ENCODE measurements at places on chromosomes 7 and 10.

DNA sequence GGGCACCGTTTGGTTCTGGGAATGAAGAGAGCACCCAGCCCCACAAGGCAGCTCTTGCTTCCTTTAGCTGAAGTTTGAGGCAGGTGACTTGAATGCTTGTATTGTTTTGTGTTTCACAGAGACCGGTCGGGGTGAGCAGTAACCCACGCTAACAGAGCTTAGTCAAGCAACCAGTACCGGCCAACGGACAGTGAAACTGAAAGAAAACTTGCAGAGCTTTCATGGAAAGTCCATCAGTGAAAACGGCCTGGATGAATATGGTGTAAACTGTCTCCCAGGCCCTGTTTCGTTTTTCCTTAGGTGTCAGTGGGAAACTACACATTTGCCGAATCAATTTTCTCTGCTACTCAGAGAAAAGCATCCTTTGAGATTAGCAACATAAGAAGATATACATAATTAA, 101.1 kb downstream of the LYZL1 start:
- DNase-seq = no peak

DNA sequence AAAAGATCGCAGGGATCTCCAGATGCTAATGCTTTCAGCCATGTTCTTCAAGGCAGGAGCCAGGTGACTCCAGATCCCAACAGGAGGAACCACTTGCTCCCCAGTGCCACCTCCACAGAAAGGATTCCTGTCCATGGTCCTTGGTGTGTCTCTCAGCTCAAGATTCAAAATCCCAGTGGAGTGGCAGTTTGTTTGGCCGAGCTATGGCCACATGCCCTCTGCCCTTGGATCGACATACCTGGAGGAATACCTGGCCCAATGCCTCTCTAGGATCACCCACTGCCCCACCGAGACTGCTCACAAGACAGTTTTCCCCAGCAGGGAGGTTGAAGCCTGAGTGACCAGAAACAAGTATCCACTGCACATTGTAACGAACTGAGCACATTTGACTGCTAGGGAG, 3.9 kb upstream of the GPRIN2 start:
- DNase-seq = no peak

DNA sequence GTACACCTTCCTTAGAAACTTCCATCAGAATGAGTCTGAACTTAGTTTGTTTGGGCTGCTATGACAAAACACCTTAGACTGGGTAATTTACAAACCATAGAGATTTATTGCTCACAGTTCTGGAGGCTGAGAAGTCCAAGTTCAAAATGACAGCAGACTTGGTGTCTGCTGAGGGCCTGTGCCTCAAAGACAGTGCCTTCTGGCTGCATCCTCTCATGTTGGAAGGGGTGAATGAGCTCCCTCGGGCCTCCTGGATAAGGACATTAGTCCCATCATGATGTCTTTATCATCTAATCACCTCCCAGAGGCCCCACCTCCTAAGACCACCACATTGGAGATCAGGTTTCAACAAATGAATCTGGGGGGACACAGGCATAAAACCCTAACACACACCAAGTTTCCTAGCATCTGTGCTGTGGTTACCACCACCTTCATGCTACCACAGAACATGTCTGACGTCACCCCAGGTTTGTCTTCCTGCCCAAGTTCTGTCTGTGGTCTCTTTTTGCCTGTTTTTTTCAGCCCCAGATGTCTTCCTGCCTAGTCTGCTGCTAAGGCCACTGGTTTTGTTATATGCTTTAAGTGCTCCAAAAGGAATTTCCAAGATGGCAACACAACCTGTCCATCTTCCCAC, 150.9 kb upstream of the COBL start:
- no peak for DNase-seq

GRCh38 chr7:140426130-140426529, 22.3 kb downstream of the RAB19 start:
- no peak for DNase-seq

DNA sequence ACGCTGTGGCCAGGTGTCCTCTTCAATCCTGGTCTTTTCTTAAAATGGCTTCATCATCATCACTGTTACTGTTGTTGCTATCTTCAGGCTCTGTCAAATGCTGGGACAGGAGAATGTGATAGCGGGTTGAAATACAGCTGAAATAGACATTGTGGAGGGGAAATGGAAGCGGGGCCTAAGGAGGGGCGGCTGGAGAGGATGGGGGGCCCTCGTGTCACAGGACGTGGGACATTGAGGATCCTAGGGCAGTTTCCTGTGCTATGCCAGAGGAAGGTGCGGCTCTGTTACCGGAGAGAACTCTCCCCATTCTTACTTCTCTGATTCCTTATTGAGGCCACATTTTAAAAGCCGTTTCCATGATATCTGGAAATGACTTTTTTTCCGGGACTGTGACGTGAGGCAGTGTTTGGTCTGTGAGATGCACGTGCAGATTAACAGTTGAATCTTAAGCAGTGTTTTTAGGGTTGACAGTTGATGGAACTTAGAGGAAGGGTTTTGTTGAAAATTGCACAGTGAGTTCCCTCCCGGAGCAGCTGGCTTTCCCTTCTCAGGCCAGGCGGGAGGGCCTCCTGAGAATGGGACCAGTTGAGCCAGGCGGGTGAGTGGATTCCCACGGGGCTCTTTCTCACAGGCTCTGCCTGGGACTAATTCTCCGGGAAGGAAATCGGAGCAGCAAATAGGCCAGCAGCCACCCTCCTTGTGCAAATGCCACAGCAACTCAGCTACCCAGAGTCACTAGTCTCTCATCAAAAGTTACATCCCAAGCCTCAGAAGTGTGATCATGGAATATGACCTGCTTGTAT, 125.2 kb downstream of the TACC2 start:
- no peak for DNase-seq

DNA sequence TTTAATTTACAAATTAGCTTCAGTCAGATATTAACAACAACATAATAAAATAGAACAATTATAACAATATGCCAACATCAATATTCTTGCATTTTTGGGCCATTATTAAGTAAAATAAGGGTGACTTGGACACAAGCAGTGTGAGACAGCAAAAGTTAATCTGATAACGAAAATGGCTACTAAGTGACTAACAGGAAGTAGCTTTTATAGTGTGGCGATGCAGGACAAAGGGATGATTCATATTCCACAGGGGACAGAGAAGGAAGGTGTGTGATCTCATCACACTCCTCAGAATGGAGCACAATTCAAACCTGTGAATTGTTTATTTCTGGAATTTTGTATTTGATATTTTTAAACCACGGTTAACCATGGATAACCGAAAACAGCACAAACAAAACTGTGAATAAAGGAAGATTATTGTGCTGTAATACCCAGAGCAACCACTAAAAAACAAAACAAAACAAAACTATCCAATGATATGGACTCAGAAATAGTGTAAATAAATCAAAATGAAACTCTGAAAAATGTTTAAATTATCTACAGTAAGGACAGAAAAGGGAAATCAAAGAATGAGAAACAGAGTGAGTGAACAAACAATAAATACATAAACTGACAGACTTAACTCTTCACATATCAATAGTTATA, 66.9 kb upstream of the TFEC start:
- DNase-seq = no peak

GRCh38 chr7:81627536-81628287, 142.1 kb downstream of the HGF start:
- no peak for DNase-seq

GRCh38 chr7:55063061-55063460, 44.2 kb downstream of the EGFR start:
- DNase-seq = no peak

GRCh38 chr10:122662231-122662630, 37.4 kb downstream of the C10orf120 start:
- no peak for DNase-seq

GRCh38 chr7:36381056-36381455, 8.6 kb upstream of the ANLN start:
- no peak for DNase-seq

DNA sequence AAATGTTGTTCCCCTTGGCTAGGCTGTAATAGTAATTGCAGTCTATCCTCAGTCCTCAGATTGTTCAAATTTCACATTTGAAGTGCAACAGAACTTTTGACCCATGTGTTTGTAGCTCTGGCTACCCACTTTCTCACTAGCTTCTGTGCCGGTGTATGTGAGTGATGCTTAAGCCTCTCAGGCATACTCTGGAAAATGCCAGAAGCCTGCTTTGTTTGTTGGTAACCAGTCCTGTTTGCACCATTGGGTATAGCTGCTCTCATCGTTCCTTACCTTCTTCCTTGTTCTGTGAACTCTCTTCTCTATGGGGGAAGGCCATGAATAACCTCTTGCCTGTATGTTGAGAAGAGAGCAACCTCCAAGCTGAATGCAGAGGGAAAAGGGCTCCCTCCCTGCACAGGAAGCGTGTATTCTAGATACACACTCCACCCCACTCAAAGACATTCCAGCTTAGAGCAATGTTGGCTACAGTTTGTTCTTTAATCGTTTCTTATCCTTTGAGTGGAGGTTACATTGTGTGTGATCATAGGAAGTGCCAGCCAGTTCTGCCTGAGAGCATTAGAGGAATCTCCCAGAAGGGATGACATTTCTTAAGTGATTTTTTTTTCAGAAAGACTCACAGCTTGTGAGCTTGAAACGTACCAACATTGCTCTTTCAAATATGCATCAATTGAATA, 40.5 kb downstream of the C1QL3 start:
- DNase-seq = no peak

GRCh38 chr10:100341953-100342626, 4.9 kb upstream of the SCD start:
- no peak for DNase-seq

DNA sequence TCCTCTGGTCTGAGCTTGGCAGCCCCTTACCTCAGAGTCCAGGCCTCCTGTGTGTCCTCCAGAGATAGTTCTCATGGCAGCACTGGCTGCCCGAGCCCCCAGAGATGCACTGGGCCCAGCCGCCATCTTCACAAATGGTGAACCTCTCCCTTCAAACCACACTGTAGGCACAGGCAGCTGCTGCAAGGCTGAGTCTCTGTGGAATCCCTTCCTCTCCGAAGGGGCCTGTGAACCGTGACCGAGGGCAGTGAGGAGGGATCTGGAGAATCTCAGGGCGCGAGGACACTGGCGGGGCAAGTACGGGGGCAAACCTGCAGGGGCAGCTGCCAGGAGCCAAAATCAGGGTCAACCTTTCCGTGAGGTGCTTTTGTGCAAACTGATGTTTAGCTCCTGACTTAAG, 69.5 kb upstream of the CFAP46 start:
- DNase-seq = no peak

- DNase-seq = no peak
Measured at GRCh38 chr7:140051820-140052219, 10.9 kb downstream of the PARP12 start.

GRCh38 chr7:87687653-87688254, 59.6 kb downstream of the RUNDC3B start:
- DNase-seq = no peak

DNA sequence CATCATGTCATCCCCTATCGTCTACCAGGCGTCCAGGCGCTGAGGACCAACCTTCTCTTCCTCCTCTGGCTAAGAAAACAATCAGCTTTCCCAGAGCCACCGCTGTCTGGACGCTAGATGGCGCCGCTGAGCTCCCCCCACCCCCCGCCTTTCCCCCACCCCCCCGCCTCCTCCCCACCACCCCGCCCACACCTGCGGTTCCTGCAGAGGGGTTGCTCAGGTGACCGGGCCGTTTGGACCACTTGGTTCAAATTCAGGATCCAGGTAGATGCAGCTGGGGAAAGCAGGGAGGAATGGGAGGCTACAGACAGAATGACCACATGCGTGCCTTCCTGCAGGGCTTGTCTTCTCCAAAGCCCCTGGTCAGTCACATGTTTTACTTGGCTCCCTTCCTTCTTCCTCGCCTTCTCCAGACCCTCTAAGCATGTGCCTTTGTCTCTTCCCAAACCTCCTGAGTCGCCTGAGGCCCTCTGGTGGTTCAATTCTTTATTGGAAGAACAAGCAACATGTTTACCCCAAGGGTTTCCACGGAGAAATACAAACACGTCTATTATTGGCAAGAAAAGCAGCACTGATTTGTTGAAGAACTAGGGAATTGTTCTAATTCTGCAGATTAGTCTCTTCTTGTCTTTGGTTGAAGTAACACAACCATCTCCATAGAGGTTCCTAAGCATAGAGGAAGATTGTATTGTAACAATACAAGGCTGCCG, 24.7 kb downstream of the AOC1 start:
- peak; percentile 95 for DNase-seq

- DNase-seq = no peak
Measured at GRCh38 chr7:55247428-55247827, 117.7 kb upstream of the LANCL2 start.

Measured in NCI-H1417 treated with DMSO at 0.1 percent for 48 hours (cell line).